Right cardiac atrium (tissue), 5 donors: ENCODE measurements at places on chromosomes 6 and 20. TPM values are rescaled to one million over a fixed set of nuclear protein-coding genes. Genes with fewer than 3 reads are reported as not detected.

DNA sequence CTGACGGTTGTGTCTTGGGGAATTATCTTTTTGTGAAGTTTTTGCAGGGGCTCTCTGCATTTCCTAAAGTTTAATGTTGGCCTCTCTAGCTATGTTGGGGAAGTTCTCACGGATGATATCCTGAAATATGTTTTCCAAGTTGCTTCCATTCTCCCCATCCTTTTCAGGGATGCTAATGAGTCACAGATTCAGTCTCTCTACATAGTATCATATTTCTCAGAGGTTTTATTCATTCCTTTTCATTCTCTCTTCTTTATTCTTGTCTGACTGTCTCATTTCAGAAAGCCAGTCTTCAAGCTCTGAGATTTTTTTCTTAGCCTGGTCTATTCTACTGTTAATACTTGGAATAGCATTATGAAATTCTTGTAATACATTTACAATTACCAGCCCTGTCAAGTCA is 61.3 kb downstream of the UNC5CL start:
- DNase-seq = no peak

DNA sequence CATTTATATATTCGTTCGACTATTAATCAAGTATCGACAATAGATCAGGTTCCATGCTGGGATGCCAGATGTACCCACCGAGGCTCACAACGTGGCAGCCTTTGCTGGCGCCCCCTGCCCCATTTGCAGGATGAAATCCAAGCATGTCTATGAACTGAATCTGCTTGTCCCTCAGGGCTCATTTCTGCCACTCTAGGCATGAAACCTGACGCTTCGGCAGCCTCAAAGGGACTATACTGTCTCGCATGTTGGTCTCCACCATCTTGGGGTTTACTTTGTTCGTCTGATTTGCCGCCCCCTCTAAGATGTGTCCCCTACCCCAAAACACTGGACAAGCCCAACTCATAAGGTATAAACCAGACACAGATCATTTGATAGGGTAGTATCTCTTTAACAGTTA is 36.7 kb downstream of the HUS1B start:
- DNase-seq = no peak

DNA sequence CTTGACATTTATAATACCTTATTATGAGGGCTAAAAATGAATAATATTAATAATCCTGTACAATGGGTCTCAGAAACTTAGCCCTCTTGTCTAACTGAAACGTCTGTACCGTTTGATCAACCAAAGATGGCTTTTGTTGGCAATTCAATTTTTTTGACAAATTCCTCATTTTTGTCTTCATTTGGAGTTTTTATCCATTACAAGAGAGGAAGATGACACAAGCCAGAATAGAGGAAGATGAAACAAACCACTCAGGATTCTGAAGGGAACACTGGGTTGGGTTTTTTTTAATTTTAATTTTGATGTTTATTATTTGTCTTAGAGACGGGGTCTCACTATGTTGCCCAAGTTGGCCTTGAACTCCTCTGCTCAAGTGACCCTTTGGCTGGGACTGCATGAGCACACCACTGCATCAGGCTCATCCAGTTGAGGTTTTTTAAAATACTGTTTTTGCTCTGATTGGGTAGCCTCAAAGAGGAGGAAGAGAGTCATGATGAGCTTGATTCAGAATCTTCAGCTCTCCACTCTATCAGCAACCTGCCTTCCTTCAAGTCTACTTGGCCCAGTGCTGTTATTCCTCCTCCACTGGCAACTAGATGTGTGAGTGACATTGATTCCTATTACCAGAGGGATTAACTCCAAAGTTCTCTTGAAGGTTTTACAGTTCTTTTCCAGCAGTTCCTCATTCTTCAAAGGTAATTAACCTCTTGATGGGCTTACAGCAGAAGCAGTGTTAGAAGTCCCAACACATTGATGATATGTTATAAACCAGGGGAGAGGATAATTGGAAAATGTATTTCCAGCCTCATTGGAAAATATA is 71.3 kb downstream of the ATXN1 start:
- DNase-seq = no peak

DNA sequence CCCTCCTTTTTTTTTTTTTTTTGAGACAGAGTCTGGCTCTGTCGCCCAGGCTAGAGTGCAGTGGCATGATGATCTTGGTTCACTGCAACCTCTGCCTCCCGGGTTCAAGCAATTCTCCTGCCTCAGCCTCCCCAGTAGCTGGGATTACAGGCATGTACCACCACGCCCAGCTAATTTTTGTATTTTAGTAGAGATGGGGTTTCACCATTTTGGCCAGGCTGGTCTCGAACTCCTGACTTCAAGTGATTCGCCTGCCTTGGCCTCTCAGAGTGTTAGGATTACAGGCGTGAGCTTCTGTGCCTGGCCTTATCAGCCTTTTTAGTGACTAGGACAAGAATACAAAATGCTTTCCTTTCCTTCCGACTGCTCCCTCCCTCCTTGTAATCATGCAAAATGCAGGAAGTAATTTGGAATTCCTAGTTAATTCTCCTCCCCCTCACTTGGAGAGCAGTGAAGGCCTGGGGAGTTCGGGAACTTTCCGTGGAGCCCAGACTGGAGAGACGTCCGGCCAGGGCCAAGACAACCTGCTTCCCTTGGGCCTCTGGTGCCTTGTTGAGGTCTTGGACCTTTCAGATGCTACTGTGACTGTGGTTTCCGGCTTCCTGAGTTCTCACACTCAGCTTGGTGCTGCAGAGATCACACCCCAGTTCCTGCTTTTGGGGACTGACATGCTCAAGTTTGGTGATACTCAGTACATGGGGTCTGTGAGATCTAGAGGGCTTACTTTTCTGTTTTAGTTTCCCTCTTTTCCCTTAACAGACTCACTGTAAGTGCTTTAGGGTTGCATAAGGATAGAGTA is 3.9 kb upstream of the PHF20 start:
- DNase-seq = peak; percentile 76

- DNase-seq = no peak
Observed at GRCh38 chr6:142783499-142783898, 161.5 kb downstream of the HIVEP2 start.

DNA sequence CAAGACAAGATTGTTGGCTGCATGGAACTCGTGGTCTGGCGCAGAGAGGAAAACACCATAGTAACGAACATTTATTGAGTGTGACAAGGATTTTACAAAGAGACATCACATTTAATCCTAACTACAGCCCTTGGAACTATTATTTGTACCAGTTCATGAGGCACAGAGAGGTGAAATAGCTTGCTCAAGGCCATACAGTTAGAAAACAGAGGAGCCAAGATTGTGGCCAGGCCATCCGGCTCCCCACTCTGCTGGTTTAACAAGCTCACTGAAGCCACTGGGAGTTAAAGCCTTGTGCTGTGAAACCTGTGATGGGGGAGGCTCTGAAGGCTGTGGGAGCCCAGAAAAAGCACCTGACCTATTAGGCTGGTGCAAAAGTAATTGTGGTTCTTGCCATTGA is 74.9 kb upstream of the ZNFX1 start:
- no peak for DNase-seq

DNA sequence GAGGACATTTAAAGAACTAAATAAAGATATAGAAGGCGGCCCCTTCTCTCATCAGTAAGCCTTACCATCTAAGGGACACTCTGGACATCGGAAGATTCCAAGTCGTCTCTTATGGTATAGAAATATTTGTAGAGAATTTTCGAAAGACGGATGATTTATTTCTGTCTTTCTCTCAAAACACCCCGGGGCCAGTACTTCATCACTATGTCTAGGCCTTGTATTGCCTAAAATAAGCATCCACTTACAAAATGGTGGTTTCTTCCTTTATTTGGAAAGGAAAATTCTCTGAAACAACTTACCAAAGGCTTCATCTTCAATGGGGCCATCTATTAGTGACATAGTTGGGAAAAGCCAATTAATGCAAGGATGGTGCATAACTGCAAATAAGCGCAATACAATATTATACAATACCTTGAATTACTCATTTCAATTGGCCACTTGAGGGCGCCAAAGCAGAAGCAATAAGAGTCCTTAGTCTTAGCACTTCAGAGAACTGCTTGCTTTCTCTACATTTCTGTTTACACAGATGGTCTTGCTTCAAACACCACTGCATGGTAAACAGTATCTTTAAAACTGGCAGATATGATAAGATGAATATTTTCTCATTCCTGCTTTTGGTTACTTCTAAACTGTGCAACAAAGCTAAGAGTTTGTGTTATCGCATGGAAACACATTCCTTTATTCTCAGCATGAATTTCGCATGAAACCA is 113.2 kb downstream of the VIP start:
- peak; percentile 57 for DNase-seq

DNA sequence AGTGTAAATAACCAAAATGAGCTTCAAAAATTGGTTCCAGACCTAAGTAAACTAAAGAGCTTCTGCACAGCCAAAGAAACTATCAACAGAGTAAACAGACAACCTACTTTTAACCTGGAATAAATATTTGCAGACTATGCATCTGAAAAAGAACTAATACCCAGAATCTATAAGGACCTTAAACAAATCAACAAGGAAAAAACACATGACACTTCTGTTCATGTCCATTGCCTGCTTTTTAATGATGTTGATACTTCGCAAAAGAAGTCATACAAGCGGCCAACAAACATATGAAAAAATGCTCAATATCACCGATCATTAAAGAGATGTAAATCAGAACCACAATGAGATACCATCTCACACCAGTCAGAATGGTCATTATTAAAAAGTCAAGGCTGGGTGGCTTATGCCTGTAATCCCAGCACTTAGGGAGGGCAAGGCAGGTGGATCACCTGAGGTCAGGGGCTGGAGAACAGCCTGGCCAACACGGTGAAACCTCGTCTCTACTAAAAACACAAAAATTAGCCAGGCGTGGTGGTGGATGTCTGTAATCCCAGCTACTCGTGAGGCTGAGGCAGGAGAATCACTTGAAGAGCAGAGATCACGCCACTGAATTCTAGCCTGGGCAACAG is 42.5 kb upstream of the DST start:
- no peak for DNase-seq

- no peak for DNase-seq
Observed at GRCh38 chr6:129920103-129920798, 59.1 kb upstream of the TMEM244 start.

- no peak for DNase-seq
Observed at GRCh38 chr6:128463942-128464341, 56.5 kb downstream of the PTPRK start.

DNA sequence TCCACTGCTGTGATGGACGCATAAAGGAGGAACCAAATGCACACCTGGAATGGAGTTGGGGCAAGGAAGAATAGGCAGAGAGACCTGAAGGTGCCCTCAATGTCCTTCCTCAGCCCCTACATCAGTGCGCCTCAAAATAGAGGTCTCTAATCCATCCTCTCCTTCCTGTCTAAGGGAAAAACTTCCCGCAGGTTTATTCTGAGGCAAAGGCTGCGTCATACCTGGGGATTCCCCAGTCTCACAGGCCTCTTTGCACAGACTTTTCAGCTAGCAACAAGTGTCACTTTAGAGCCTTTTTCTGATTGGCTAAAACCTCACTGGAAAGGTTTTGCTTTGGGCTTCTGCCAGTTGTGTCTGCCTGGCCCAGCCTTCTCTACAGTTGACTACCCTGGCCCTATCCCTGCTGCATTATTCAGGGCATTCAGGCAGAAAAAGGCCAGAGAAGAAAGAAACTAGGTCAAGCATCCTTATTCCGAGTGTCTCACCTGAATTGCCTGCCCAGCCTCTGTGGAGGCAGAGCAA is 1.8 kb upstream of the HLA-DQB1 start:
- DNase-seq = peak; percentile 54

Gene LAMA5
- 85.1 TPM for total RNA-seq

Gene TINAG
- 0.29 TPM for total RNA-seq

Gene NKX2-4
- total RNA-seq = not detected

Gene TCP11
- total RNA-seq = not detected

Gene EYA2
- total RNA-seq = 3.7 TPM

Gene FAM83D
- total RNA-seq = 0.62 TPM

Gene RIPOR3
- 2.4 TPM for total RNA-seq
